Activated T-cell treated with anti-CD3 and anti-CD28 coated beads, Interleukin-2, amount 50 U/mL, for 48 hours (primary cell): ENCODE measurements at places on chromosomes 6 and 20.

DNA sequence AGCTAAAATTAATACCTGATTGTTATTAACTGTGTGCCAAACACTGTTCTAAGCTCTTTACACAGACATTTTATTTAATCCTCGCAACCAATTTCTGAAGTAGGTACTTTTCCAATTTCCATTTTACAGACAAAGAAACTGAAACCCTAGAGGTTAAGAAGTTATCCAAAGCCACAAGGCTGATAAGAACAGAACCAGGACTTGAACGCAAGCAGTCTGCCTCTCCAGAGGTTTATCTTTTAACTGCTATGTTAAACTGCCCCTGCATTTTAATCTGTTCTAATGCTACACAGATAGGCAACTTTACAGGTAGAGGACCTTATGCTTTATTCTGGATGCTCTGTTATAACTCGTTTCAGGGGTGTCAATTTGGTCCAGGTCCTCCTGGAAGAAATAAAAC, 118.2 kb downstream of the SLC16A10 start:
- no peak for DNase-seq

DNA sequence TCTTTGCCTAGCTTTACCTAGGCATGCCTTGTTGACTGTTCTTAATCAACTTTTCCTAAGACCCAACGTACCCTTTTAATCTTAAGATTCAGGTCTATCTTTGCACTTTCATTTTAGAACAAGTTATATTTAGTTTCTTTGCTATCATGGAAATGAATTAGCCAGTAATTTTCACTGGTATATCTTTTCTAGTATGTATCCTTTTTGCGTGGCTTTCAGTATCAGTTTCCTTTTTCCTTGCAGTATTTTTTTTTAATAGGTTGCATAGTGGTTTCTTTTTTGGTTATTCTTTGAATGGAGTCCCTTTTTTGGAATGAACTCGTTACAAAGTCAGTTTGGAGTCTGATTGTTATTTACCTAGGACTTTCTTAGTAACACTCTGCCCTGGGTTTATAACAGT, 7.3 kb downstream of the ANKEF1 start:
- DNase-seq = no peak

GRCh38 chr20:63178889-63179686, 36.8 kb downstream of the YTHDF1 start:
- peak; percentile 69 for DNase-seq

- DNase-seq = no peak
These were observed at the start of gene PHF1 for GRCh38 chr6:33410711-33411631. Gene PHF1 (plus strand): TSS chr6:33411014. CDS start chr6:33412264, 1,250 bp downstream.

GRCh38 chr6:14067656-14068055, 49.9 kb upstream of the CD83 start:
- no peak for DNase-seq

- DNase-seq = no peak
These were observed 44.1 kb downstream of the NHSL1 start for GRCh38 chr6:138454981-138455706.

DNA sequence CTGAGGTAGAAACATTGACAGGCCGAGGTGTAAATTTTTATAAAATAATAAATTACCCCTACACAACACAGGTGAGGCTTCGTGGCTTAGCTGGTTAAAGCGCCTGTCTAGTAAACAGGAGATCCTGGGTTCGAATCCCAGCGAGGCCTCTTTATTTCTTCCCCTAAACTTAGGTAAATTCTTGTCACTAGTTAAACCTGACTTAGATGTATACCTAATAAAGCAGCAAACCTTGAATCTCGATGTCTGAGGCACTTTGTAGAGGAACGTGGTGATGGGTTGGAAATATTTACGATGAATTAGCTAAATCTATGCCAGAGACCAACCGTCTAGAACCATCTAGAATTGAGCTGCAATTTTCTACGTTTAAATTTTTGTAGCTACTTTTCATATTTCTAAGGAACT, 185.6 kb downstream of the OR2B2 start:
- DNase-seq = peak; percentile 20

GRCh38 chr20:37522260-37523011, 1.4 kb downstream of the NNAT start:
- DNase-seq = no peak

DNA sequence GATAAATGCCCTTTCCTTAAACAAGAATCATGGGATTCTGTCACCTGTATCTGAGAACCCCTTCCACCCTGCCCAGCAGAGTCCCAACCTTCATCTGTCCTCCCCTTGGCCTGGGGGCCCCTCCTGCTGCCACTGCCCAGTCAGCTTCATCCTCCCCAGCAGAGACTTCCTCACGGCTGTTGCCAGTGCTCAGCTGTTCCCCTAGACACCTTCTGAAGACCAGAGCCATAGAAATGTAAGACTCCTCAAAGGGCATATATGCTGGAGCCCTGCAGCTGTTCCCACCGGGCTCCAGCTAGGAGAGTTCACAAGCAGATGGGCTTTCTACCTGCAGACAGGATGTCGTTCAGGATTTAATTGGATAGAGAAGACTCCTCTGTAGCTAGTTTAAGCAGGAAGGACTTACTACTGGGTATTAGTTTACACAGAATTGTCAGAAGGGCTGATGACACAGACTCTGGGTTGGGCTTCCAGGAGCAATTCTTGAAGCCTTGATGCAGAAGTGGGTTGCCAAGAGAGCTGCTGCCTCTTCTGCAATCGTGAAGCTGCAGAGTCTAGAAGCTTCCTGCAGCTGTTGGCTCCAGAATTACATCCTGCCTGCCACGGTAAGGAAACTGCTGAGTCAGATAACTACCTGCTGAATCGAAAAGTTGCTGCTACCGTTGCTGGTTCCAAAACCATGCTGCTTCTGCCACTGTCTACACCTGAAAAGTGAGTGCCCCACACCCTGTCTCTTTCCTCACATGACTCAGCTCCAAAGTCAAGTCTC, 57.1 kb upstream of the MLN start:
- no peak for DNase-seq

- no peak for DNase-seq
These were observed 199.0 kb upstream of the KCNG1 start for GRCh38 chr20:51221791-51222408.

GRCh38 chr6:44024574-44025219, 102.6 kb downstream of the MRPL14 start:
- no peak for DNase-seq

DNA sequence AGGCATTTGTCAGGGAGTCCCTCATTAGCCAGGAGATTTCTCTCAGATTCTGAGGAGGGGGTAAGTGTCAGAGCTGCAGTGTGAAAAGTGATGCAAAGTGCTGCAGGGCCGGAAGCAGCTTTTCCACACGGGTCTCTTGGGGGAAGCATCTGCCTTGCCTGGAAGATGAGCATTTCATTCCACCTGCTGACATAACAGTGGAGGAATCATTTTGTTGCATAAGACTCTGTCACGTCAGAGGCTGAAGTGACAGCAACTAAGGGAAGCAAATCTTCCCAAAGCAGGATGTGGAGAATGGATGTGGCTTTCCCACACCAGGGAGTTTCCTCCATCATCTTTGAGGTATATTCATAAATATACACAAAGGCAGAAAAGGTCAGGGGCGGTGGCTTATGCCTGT, 22.8 kb downstream of the DCBLD1 start:
- DNase-seq = no peak

GRCh38 chr6:36702656-36703055, 5.0 kb downstream of the RAB44 start:
- no peak for DNase-seq

DNA sequence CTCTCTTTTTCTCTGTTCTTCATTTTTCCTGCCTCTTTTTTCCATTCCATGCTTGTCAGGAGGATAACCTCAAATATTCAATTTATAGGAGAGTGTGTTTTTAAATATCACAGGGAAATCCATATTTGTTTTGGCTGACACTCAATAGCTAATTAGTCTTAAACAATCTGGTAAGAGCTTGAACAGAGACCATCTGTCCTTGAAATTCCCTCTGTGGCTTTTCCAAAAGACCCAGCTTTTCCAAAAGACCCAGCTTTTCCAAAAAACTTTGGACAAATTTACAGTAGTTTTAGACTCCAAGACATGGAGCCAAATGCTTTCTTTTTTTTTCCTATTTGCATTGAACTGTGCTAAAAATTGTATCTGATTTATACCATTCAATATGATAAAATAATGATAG, 127.4 kb upstream of the FAM83B start:
- no peak for DNase-seq

- no peak for DNase-seq
These were observed 339.8 kb downstream of the FRK start for GRCh38 chr6:115720900-115721299.

DNA sequence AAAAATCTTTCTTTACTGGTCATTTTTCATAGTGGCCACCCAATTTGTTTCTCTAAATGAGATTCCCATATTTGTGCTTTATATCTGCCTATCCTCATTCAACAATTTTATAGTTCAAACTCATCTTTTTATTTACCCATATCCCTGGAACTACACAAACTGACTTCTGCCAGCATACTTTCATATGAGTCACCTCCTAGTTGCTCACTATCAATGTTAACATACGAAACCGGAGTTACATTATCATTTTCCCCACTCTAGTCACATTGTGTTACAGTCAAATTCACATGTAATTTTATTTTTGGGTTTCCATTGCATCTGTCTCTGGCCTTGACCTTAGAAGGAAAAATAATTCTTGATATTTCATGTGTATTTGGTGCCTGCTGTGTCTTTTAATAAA, 499.4 kb downstream of the MAFB start:
- DNase-seq = no peak

DNA sequence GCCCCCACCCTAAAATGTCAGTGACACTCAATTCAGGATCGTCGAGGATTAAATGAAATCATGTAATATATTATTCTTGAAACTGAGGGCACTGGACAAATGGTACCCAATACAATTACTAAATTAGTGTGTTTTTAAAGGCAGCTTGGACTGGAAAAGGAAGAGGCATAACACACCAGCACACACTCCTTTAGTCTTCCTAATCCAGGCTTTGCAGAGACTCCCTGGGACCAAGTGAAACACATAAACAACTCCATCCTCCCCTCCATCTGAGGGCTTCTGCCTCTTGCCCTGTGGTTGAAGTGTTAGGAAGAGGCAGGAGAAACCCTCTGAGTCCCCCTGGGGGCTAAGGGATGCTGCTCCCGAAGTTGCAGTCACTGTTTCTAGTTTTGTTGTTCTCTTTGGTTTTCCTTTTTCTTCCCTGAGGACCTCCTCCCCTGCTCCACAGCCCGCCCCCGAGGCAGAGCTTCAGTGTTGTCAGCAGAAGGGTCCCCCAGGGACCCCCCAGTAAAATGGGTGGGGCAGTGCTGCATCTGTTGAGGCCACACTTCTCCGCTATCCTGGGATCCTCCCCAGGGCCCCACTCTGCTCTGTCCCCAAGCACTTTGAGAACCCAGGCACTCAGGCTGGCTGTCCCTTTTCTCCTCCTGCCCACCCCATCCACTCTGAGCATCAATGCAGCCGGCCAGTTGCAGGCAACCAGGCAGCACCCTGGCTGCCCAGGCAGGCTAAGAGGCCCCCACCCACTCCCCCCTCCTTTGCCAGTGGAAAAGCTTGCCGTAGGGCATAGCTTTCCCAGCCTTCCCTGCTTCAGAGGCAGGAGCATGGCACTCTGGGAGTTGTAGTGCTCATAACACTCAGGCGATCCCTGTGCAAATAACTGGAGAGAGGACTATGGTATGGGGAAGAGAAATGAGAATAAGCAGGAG, 5.9 kb downstream of the TMEM63B start:
- no peak for DNase-seq
